ENCODE measurements at places on chromosomes 12 and 14. TPM values are rescaled to one million over a fixed set of nuclear protein-coding genes. Genes with fewer than 3 reads are reported as not detected.

The PCED1B gene
- total RNA-seq = 58.7 TPM

The KRT83 gene
- not detected for total RNA-seq

DNA sequence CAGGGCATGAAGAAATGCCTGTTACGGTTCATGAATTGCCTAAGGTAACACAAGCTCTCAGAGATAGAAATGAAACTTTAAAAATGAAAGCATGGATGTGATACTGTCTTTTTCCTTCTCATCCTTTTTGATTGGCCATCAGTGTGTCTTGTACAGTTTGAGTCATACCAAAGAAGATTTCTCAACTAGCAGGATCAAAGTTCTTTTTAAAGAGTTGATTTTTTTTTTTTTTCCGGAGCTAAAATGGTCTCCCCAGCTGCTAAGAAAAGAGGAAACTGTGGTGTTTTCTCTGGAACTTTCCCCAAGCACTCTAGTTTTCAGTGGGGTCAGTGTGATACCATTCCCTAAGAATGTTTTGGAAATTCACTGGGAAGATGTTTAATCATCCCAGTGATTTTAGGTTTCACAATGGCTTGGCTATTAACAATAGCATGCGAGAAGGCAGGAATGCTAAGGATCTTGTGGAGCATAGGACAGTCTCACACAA, 105.0 kb downstream of the ETNK1 start:
- peaks cover 3% of the 10 kb centered on the region for H3K4me1 ChIP-seq
- H3K36me3 ChIP-seq = no peaks in the 10 kb centered on the region

- no peaks in the 10 kb centered on the region for H3K27me3 ChIP-seq
- no peaks in the 10 kb centered on the region for H3K4me1 ChIP-seq
- no peak overlapping the region for H3K27ac ChIP-seq
- no peak overlapping the region for H3K4me3 ChIP-seq
Measured at GRCh38 chr12:47509398-47509851, 196.4 kb downstream of the RPAP3 start.

- H3K27me3 ChIP-seq = peaks cover 1% of the 10 kb centered on the region
- H3K4me3 ChIP-seq = no peak overlapping the region
- no peaks in the 10 kb centered on the region for H3K36me3 ChIP-seq
- peaks cover 6% of the 10 kb centered on the region for H3K4me1 ChIP-seq
- DNase-seq = no peak
Measured at GRCh38 chr12:57579677-57580465, 11.1 kb upstream of the PIP4K2C start.

All from activated CD4-positive, alpha-beta T cell treated with anti-CD3 and anti-CD28 coated beads, Interleukin-2, amount 10 ng/mL, durations not matched to agents 7 days and 5 days (primary cell).